ENCODE measurements at places on chromosomes 2 and 18.

DNA sequence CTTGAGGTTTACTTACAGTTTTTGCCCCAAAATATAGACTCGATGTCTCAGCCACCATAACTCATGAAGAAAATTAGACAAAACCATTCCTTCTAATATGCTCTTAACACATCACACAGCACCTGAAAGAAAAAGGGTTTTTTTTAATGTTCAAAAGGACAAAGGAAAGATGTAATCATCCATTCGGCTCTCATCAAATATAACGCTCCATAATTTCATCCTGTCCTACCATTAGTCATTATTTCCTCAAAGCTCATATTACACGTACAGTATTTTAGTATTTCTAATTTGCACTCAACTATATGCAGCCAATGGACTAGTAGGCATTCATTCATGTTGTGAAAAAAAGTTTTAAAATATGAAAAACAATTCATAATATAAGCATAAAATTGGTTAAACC lies 24.8 kb downstream of the ESCO1 start:
- peaks cover 10% of the 10 kb centered on the region for H3K4me1 ChIP-seq
- no peak for DNase-seq
- no peak overlapping the region for H3K27ac ChIP-seq
- H3K27me3 ChIP-seq = no peaks in the 10 kb centered on the region
- H3K4me3 ChIP-seq = no peak overlapping the region
- H3K36me3 ChIP-seq = peaks cover 13% of the 10 kb centered on the region

DNA sequence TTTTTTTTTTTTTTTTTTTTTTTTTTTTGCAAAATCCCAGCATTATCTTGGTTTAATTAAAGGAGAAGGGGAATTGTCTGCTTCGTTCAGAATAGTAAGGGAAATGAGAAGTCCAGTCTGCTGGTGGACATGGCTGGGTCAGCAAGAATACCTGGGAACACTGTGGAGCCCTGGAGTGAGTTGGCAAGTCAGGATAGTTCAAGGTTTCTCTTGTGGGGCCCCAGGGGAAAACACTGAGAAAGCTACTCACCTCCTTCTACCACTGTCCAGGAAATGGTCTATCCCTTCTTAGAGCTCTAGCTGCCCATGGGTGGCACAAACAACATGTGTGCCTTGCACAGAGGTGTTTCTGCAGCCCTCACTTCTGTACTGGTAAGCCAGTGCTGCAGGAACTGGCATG lies 169.1 kb upstream of the SIX2 start:
- H3K27ac ChIP-seq = no peak overlapping the region
- H3K36me3 ChIP-seq = no peaks in the 10 kb centered on the region
- H3K27me3 ChIP-seq = peaks cover 27% of the 10 kb centered on the region
- H3K4me1 ChIP-seq = no peaks in the 10 kb centered on the region
- H3K4me3 ChIP-seq = no peak overlapping the region

DNA sequence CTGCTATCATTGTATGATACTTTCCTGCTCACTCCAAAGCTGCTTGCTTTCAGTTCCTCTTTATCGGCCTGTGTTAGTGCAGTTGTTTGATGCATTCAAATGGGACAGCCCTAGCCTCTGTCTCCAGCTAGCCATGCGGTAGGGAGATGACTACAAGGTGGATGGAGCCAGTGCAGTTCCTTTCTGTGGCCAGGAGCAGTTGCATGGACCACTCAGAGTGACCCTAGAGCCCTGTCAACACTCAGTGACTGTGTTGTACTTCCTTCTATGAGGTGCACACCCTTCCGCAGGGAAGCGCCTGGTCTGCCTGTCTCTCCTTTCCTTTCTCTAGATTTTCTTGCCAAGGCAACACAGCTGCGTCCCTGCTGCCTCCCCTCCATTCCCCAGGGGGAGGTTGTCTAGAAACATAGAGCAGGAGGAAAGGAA lies 33.8 kb downstream of the KCNS3 start:
- H3K4me1 ChIP-seq = no peaks in the 10 kb centered on the region
- DNase-seq = no peak
- no peak overlapping the region for H3K4me3 ChIP-seq
- no peaks in the 10 kb centered on the region for H3K36me3 ChIP-seq
- no peak overlapping the region for H3K27ac ChIP-seq
- H3K27me3 ChIP-seq = peaks cover 13% of the 10 kb centered on the region

GRCh38 chr2:240293557-240294461 lies 141.7 kb upstream of the GPC1 start:
- H3K27ac ChIP-seq = no peak overlapping the region
- no peak for DNase-seq
- no peak overlapping the region for H3K4me3 ChIP-seq
- no peaks in the 10 kb centered on the region for H3K4me1 ChIP-seq

Measured in naive thymus-derived CD8-positive, alpha-beta T cell (primary cell).